ENCODE measurements at places on chromosomes 1 and 21.
A peak's percentile ranks its signal among the peaks of the same experiment; 100 is the strongest.

- no peak for DNase-seq
Observed at GRCh38 chr1:111219557-111220286, 7.8 kb upstream of the CHI3L2 start.

DNA sequence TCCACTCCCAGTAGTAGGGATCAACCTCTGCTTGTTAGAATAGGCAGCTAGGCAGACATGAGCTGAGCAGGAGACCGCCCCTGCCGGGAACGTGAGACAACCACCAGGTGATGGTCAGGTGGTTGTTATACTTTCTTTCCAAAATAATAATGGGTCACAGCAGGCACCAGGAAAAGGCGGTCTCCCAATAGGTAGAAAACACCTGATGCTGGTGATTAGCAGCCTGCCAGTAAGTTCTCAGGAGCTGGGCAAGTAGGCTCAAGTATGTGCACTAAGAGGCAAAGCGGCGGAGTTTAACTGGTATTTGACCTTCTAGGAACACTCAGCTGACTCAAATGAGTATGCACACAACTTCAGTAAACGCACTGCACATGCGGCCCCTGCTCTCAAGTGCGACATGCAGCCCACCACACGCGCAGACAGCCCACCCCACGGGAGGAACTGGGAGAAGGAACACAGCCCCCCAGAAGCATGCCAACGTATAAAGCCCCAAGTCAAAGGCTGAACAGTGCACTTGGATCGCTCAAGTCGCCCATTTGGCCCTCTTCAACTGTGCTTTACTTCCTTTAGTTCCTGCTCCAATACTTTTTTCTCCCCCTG is 80.0 kb downstream of the DESI2 start:
- DNase-seq = no peak

DNA sequence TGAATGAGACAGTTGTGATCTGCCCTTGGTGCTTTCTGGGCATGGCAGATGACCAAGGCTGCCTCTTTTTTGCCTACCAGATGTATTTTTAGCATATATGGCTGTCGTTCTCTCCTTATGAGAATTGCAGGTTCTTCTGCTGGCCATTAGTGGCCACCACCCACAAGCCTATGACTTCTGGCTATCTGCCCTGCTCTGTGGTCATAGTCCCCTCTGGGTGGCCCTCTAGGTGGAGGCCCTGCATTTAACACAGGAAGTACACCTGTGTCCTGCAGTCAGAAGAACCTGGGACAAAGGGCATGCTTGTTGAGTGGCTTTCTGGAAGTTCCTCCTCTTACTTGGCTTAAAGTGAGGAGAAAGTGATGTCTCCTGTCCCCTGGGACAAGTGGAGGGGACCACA is 6.5 kb downstream of the FCAMR start:
- no peak for DNase-seq

DNA sequence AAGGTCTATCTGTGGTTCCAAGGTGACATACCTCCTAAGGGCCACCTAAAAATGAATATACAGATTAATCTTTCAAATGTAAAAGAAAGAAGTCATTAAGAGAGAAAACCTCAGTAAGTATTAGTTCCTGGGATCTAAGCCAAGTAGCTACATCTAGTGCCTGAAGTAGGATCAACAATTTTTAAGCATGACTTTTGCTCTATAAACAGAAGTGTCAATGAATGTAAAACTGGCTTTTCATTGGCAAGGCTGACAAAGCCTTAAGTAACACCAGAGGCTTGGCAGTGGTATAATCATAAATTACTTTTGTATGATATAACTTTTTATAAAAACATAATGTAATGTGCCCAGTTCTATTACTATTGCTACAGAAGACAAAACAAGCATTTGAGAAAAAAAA is 12.2 kb upstream of the ACADM start:
- DNase-seq = no peak

- DNase-seq = no peak
Observed at GRCh38 chr1:108664481-108664880, 3.6 kb upstream of the HENMT1 start.

DNA sequence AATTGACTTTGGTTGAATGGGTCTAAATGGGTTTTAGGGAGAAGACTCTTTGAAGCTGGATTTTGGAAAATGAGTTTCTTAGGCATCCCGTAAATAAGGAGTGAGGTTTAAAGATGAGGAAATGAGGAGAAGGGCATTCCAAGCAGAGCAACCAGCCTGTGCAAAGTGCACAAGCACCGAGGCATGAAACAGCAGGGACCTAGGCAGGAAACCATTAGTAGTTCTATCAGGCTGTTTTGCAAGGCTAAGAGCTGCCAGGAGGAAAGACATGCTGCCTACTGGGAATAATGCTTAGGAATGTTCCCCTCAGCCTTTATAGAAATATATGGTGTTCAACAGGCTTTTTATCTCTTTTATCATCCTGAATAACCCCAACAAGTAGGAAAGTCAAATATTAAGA is 153.1 kb upstream of the FGGY start:
- no peak for DNase-seq

- DNase-seq = no peak
Observed at GRCh38 chr1:228226956-228227791, 19.3 kb downstream of the OBSCN start.

GRCh38 chr1:119367432-119368124 is 1.0 kb upstream of the HAO2 start:
- no peak for DNase-seq

DNA sequence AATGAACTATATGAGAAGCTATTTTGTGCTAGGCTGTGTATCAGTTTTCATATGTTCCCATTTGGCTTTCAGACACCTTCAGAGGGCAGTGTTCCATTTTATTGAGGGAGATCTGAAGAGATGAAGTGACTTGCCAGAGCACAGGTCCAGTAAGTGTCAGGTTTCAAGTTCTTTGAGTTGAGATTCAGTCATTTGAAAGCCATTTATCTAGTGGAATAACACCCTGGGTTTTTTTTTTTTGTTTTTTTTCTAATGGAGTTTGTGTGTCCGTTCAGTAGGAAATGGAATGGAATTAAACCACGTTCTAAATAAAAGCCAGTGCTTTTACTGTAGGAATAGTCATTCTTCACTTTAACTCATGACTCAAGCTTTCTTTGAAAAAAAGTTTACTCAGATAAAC is 652.9 kb upstream of the USP24 start:
- DNase-seq = no peak

DNA sequence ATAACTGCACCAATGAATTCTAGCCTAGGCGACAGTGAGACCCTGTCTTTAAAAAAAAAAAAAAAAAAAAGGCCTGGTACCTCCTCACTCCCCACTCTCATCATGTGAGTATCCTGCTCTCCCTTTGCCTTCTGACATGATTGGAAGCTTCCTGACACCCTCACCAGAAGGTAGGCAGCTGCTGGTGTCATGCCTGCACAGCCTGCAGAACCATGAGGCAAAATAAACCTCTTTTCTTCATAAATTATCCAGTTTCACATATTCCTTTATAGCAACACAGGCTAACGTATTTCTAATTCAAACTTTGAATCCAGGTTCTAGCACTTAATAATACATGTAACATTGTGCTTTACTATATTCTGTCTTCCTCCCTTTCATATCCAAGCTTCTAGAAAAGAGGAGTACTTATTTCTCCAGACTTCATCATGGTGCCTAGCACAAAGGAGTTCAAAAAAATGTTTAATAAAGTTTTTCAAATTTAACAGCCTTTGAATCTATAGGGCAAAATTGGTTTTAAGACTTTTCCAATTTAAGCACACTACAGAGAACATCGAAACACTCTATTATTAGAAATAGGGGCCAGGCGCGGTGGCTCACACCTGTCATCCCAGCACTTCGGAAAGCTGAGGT is 5.6 kb downstream of the AHCTF1 start:
- DNase-seq = no peak

GRCh38 chr1:28581531-28582247 is 10.4 kb upstream of the RAB42 start:
- peak; percentile 85 for DNase-seq

GRCh38 chr21:41839387-41840000 is 39.6 kb downstream of the PRDM15 start:
- no peak for DNase-seq

- DNase-seq = no peak
Observed at GRCh38 chr1:248013229-248013710, at the start of gene OR2L5. Gene OR2L5, plus strand, starts transcription at chr1:248013660. Its CDS starts 8,288 bp downstream, at chr1:248021948.

- DNase-seq = no peak
Observed at GRCh38 chr1:153698020-153698922, 19.8 kb downstream of the NPR1 start.

DNA sequence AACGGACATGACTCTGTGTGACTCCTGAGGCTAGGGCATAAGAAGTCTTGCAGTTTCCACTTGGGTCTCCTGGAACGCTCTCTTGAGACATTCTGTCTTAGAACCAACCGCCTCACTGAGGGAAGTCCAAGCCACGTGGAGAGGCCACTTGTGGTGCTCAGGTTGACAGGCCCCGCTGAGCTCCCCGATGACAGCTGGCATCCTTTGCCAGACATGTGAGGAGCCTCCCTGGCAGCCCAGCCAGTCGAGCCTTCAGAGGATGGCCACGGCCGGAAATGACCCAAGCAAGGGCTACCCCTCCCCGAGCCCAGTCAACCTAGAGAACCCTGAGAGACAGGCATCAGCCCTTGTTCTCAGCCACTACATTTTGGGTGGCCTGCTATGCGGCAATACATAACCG is 20.7 kb downstream of the PLEKHA6 start:
- no peak for DNase-seq

- DNase-seq = no peak
Observed at GRCh38 chr1:106907795-106908194, 148.7 kb upstream of the PRMT6 start.

GRCh38 chr1:94947437-94947836 is 20.5 kb upstream of the CNN3 start:
- DNase-seq = no peak

DNA sequence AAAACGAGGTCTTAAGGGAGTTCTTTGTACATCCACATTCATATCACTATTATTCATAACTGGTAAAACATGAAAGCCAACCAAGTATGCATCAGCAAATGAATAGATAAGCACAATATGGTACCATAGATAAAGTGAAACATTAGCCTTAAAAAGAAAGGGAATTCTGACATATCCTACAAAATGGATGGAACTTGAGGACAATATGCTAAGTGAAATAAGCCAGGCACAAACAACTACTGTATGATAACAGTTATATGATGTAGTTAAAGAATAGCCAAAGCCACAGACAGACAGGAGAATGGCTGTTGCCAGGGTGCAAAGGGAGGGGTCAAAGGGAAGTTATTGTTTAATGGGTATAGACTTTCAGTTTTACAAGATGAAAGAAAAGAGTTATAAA is 148.9 kb downstream of the EIF4G3 start:
- no peak for DNase-seq

GRCh38 chr1:183463566-183463965 is 8.7 kb upstream of the SMG7 start:
- DNase-seq = no peak

DNA sequence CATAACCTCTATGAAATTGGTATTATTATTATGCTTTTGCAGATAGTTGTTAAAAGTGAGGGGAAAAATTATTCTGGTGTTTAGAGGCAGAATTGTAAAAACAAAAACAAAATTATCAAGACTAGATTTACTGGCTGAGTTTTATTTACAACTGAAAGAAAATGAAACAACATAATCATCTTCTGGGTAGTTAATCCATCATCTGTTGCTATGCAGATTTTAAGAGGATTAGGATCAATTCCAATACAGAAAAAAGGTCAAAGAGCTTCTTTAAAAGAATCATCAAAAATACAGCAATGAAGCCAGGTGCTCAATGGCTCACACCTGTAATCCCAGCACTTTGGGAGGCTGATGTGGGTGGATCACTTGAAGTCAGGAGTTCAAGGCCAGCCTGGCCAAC is 8.3 kb downstream of the GOLT1A start:
- DNase-seq = no peak

DNA sequence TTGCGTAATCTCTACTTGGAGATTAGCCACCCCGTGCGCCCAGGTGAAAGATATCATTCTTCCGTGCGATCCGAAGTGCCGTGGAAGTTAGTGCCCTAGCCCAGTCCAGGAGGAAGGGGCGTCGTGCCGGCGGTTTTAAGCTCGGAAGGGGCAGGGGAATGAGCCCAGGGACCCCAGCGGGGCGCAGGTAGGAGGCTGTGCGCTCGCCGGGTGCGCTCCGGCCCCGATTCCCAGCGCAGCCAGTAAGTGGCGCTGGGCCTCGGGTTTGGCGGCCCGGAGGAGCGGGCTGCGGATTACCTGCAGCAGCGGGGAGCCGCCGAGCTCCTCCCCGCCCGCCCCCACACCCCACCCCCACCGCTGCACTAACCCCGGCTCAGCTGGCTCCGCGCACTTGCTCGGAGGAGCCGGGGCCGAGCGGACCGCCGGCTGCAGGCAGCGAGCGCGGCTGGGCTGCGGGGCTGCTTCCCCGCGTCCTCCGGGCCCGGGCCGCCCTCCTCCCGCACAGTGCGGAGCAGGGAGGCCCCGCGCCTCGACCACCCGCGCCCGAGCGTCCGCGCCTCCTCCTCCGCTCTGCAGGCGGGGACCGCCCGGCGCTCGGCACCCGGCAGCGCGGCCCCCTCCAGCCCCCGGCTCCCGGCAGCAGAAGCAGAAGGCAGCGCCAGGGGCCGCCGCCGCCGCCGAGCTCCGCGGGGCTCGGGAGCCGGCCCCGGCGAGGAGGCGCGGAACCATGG is at the start of gene RYR2:
TSS of gene RYR2 (plus strand) at position 390 of the 731 bp plus-strand sequence. CDS start at position 728, 338 bp downstream.
- no peak for DNase-seq

DNA sequence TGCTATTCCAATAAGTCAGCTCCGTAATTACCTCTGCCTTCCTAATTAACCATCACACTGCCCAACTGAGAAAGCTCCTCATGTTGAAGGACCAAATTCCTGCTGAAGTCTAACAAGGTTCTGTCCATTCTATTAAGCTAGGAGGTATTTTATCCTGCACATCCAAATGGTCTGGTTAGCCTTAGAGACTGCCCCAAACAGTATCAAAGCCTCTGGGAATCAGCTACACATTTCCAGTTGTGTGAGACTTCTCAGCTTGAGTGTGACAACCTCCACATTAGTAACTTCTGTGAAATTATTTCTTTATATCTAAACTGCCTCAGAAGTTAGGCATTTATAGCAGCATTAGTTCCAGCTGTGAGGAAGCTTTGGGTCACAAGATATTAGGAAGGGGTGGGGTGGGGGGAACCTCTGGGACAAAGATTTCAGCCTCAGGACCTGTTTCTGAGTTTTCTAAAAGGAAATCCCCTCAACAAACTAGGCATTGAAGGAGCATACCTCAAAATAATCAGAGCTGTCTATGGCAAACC is 150.5 kb upstream of the DUSP10 start:
- no peak for DNase-seq

DNA sequence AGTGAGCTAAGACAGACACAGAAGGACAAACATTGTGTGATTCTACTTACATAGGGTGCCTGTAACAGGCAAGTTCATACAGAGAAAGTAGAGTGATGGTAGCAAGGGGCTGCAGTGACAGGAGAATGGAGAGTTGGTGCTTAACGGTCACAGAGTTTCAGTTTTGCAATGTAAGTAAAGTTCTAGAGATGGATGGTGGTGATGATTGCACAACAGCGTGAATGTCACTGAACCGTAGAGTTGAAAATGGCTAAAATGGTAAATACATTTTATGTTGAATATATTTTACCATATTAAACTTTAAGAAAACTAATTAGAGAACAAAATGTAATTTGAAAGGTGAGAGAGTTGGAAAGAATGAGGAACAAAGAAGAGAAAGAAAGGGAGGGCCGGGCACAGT is 8.7 kb downstream of the CFAP107 start:
- DNase-seq = no peak

Data from activated CD8-positive, alpha-beta memory T cell treated with anti-CD3 and anti-CD28 coated beads for 1 hour (primary cell).